ENCODE measurements at places on chromosomes 4 and X. TPM values are rescaled to one million over a fixed set of nuclear protein-coding genes. Genes with fewer than 3 reads are reported as not detected.
A peak's percentile ranks its signal among the peaks of the same experiment; 100 is the strongest.

SMIM14 gene
- total RNA-seq = 11.4 TPM

DNA sequence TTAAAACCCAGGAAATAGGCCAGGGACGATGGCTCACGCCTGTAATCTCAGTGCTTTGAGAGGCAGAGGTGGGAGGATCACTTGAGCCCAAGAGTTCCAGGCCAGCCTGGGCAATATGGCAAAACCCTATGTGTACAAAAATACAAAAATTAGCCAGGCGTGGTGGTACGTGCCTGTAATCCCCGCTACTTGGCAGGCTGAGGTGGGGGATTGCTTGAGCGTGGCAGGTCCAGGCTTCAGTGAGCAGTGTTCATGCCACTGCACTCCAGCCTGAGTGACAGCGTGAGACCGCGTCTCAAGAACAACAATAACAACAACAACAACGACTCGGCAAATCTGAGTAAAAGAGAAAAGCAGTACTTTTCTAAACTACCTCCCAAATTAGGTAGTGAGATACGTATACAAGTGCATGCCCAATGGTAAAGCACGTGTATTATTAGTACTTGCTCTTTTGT, 13.0 kb upstream of the NDUFC1 start:
- no peak for DNase-seq

SULT1E1 gene
- total RNA-seq = not detected

PARM1 gene
- 90.7 TPM for total RNA-seq

DNA sequence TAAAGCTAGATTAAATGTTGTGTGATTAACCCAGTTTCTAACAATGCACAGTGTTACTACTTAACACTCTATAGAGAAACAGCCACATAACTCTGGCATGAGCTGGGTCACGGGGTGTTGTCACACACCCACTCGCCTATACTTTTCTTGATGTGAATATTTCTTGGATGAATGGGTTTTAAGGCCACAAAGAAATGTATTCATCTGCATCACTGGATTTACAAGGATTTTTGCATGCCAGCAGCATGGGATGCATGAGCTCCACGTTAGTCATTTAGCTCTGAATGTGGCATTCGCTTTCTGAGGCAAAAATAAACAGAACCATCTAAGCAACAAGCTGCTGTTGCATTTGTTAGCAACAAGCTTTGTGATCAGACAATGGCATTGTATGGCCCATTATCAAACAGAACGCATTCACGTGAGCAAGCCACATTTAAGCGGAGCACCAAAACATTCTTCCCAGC, 89.7 kb downstream of the LRP2BP start:
- no peak for DNase-seq

GAGE13 gene
- not detected for total RNA-seq

- DNase-seq = no peak
These were observed 10.6 kb downstream of the TSPAN6 start for GRCh38 chrX:100625985-100626491.

ADH6 gene
- total RNA-seq = not detected

CACNA1F gene
- total RNA-seq = 0.08 TPM

DNA sequence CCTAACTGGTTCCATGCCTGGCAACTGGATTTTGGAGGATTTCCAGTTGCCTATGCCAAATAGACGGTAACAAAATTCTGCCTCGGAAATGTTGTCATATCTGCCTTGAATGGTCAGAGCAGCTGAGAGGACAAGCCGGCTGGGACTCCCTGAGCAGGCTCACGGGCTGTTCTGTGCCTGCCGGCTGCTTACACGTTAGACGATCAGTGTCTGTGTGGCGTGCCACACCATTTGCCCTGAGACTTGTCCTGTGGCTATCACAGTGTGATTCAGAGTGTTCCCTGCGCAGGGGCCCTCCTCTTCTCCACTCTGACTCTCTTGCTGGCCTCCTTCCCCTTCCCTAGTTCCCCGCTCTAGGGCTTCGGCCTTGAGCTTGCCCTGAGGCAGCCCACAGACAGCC, 42.4 kb downstream of the RAI2 start:
- DNase-seq = no peak

SOWAHD gene
- 0.33 TPM for total RNA-seq

DNA sequence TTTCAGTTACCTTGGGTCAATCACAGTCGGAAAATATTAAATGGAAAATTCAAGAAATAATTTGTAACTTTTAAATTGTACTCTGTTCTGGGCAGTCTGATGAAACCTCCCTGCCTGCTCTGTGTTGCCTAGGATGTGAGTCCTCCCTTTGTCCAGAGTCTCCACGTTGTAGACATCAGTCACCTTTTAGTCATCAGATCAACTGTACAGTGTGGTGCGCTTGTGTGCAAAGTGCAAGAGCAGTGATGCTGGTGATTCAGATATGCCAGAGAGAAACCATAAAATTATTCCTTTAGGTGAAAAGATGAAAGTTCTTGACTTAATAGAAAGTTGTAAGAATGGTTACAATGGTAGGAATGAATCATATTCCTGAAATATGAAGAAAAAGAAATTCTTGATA, 1.4 kb downstream of the SPATA4 start:
- no peak for DNase-seq

GRCh38 chrX:36583674-36584073, 424.5 kb upstream of the FAM47C start:
- no peak for DNase-seq

DNA sequence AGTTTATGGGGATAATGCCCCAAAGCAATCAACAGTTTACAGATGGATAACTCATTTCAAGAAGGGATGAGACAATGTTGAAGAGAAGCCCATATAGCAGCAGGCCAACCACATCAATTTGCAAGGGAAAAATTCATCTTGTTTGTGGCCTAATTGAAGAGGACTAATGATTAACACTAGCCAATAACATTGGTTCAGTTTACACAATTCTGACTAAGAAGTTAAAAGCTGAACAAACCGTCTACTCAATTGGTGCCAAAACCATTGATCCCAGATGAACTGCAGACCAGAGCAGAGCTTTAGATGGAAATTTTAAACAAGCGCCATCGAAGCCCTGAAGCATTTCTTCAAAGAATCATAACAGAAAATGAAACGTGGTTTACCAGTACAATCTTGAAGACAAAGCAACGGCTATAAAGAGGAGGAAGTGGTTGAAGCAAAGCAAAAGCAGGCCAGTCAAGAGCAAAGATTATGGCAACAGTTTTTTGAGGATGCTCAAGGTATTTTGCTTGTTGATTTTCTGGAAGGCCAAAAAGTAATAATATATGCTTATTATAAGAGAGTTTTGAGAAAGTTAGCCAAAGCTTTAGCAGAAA, 20.5 kb upstream of the BLTP1 start:
- no peak for DNase-seq

DNA sequence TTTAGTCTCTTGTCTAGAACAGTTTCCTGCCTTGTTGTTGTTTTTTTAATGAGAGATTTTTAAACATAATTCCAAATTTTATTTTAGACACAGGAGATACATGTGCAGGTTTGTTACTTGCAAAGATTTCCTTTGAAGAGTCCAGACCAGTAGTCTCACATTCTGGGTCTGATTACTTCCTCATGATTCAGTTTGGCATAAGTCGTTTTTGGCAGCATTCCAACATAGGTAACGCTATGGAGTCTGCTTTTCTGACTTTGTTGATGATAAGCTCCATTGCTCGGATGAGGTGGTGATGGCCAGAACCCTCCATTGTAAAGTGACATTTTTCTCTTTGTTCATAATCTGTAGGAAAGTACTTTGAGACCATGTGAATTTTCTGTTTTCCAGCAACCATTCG, 74.7 kb downstream of the CLCN4 start:
- no peak for DNase-seq

DNA sequence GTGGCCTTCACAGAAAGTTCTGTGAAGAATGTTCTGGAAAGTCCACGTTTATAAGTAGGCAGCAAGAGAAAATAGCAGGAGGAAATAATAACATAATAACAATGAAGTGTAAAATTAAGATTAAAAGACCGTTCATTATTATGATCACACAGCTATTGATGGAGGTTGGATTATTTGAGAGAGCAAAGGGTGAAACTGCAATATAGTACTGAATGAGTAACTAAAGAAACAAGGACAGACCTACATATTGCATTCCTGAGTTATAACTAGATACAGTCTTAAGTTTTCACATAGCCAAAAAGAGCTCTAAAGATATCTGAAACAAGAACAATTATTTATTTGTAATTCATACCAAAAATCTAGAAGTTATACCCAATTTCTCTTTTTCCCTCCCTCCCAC, 122.9 kb upstream of the TMEM164 start:
- no peak for DNase-seq

DNA sequence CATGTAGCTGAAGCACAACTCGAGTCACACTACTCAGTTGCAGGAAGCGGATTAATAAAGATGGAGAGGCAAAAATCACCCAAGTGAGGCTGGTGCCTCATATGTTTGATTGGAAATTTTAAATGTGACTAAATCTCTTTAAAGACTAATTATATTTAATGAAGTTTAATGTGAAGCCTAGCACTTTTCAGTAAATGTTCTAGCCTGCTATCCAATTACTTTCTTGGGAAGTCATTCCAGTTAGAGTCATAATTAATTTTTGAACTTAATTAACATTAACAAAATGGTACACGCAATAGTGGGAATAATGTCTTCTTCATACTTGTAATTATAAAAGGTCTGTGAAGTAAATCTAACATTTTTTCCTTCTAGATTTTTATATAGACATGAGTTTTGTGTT, 20.6 kb downstream of the F11 start:
- DNase-seq = no peak

DNA sequence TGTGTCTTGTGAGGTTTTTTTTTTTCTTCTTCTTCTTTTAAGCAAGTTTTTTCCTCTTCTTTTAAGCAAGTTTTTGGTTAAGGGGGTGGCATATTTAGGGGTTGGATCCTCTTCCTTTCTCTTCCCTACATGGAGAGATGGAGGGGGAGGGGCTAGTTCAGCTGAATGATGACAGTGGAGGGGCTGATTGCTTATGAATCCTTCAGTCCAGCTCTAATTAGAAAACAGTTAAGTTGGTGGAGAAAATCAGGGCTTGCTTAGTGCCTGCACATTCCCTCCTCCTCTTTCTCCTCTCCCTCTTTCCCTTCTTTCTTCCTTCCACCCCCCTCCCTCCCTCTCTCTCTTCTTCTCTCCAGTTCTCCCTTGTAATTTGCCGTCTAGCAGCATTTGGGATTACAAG, 4.4 kb upstream of the HAND2 start:
- no peak for DNase-seq

SEC24D gene
- total RNA-seq = 10.5 TPM

DNA sequence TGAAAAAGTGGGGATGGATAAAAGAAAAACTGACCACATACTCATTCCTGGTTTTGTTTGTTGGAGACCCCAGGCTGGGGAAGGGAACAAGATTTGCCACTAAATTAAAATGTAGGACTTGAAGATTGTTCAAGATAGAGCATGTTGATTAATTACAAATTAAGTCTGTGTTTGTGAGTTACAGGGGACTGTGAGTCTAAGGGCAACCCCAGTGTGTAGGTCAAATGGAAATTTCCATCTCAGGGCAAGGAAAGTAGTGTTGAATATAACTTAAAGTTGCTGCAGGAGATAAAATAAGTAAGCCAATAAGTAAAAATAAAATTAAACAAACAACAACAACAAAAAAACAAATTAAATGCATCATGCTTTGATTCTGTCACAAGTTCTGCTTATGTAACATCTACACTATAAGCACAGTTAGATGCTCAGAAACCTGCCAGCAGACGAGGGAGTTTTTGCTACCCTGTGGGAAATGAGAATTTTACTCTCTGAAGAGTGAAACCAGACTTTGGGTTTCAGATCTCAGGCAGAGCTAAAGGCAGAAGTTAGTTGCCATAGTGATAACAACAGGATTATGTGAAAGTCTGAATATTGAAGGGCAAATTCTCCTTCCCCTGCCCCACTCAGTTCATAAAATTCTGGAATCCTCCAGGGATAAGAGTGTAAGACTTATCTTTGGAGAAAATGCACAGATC, 352.3 kb downstream of the GRXCR1 start:
- DNase-seq = no peak

ARX gene
- total RNA-seq = not detected

- no peak for DNase-seq
These were observed 66.5 kb upstream of the TMEM184C start for GRCh38 chr4:147550626-147551246.

DNA sequence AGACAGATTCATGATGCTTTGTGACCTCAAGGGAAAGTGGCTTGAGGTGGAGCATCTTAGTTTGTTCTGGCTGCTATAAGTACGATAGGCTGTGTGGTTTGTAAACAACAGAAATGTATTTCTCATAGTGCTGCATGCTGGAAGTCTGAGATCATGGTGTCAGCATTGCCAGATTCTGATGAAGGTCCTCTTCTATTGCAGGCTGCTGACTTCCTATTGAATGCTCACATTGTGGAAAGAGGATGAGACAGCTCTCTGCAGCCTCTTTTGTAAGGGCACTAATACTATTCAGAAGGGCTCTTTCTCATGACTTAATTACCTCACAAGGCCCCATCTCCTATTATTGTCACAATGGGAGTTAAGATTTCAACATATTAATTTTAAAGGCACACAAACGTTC, 1674.0 kb upstream of the PCDH7 start:
- no peak for DNase-seq

DNA sequence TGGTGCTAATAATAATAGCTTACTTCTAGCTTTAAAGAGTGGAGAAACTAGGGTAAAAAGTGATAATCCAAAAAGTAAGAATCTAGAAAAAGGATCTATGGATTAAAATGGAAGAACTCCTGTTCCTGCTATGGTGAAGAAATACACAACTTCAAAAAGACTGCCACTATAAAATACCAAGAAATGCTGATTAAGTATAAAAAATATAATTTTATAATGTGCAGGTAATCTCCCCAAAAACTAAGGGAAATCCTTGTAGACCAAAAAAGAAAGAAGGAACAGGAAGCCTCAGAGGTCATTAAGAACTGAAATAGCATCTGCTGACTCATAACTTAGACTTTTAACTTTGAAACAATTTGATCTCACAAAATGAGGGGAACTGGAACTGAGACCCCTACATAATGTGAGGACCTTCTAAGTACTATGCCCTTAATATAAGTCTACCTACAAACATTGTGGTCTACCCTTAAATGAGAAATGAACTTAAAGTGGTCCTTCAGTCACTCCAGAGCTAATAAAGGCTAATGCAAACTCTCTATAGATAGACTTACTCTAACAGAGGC, 50.6 kb upstream of the SRPX start:
- DNase-seq = no peak

DNA sequence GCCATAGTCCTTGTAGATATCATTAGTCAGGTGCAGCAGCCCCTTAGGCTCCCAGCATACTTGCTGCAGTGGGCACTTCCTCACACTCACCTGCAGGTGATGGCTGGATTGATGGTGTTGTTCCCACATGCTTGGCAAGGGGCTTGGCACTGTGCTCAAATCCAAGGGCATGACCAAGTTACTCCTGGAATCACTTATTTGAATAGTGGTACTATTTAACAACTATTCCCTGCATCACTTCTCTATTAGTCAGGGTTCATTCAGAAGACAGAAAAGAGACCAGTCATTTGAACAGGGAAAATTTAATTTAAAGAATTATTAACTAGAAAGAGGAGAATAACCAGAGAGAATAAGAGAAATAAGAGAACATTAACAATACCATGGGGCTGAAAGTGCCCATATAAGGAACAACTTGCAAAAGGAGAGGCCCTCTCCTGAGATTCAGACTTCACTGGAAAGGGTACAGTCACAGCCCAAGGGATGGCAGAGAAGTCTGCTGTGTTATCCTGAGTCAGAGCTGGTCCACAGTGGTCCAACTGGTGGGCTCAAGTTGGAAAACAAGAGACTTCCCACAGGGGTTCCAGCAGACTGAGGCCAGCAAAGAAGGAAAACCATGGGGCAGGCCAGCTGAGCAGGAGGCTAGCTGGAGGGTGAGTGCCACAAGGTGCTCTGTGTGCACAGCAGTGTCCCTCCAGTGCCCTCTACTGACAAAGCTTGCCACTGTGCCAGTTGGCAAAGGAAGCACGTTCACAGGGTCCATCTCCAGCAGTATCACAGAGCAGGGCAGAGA, 9.8 kb downstream of the SPP1 start:
- peak; percentile 55 for DNase-seq

GRCh38 chr4:104424989-104425388, 69.7 kb downstream of the CXXC4 start:
- no peak for DNase-seq
